ENCODE measurements at places on chromosomes 4 and X.

GRCh38 chr4:2995546-2996265 is 32.3 kb downstream of the GRK4 start:
- no peak for DNase-seq
- no peaks in the 10 kb centered on the region for H3K4me1 ChIP-seq
- H3K27ac ChIP-seq = no peak overlapping the region
- no peaks in the 10 kb centered on the region for H3K36me3 ChIP-seq

- no peaks in the 10 kb centered on the region for H3K36me3 ChIP-seq
- H3K27ac ChIP-seq = no peak overlapping the region
- H3K4me1 ChIP-seq = no peaks in the 10 kb centered on the region
These were observed 147.5 kb downstream of the STOX2 start for GRCh38 chr4:184052616-184053015.

DNA sequence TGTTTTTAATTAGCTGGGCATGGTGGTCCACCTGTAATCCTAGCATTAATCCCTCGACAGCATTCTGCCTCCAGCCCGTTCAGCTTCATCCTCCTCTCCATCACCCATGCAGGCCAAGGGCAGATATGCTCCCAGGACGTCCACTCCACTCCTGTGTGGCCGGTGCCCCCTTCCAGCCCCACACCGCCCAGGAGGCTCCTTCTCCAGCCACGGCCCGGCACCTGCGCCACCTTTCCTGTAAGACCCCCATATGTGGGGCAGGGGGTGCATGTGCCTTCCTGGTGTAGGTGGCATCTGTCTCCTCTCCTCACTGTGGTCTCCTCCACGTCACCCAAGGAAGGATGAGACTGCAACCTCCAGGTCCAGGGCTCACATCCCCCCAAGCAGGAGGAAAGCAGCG is 57.0 kb upstream of the MXD4 start:
- no peaks in the 10 kb centered on the region for H3K36me3 ChIP-seq
- H3K27me3 ChIP-seq = peaks cover 4% of the 10 kb centered on the region
- no peak overlapping the region for H3K27ac ChIP-seq
- no peaks in the 10 kb centered on the region for H3K4me1 ChIP-seq

DNA sequence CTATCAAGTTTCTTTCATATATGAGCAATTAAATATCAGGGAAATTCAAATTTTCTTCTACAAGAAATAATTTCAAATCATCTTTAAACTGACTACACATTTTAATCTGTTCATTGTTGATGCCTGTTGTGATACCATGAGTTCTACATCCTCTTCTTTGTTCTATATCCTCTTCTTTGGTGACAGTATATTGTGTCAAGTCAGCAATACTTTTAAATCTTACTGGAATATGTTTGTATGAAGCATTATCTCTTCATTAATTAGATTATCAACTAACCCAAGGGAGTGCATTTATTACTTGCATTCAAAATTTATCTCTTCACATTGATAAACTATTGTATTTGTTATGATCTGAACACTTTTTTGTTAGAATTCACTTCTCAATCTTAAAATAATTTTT is 275.0 kb upstream of the INTU start:
- no peak overlapping the region for H3K4me3 ChIP-seq
- no peaks in the 10 kb centered on the region for H3K27me3 ChIP-seq
- H3K4me1 ChIP-seq = no peaks in the 10 kb centered on the region
- H3K27ac ChIP-seq = no peak overlapping the region
- no peak for DNase-seq

GRCh38 chr4:81509191-81509590 is 37.5 kb upstream of the RASGEF1B start:
- no peaks in the 10 kb centered on the region for H3K36me3 ChIP-seq
- H3K27me3 ChIP-seq = no peaks in the 10 kb centered on the region
- H3K27ac ChIP-seq = no peak overlapping the region
- no peak for DNase-seq
- H3K4me3 ChIP-seq = no peak overlapping the region

DNA sequence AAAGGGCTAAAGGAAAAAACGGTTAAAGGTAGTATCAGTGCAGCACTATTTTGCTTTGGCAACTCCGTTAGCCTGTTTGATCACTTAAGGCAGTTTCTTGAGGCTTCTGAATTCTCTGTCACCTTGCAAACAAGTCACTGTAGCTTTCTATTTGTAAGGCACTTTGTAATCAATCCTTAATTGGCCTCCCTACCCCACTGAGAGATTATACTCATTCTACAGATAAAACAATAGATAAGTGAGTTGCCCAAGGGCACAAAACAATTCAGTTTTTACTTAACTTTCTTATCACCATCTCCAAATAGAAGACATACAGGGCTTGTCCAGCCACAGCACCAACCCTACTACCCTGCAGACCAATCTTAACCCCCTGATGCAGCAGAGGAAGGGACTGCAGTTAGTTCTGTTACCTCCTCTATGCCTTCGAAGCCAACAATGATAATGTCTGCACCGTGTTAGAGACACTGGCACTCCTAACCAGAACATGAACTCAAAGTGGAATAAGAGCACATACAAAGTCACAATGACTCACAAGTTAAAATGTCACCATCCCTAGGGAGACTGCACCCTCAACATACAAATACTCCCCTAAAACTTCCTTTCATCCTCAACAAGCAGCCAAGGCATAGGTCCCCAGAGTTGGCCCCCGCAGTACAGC is 1.7 kb downstream of the TMEM185A start:
- no peaks in the 10 kb centered on the region for H3K36me3 ChIP-seq
- H3K4me3 ChIP-seq = peak overlapping the region; percentile 68
- no peak for DNase-seq
- no peaks in the 10 kb centered on the region for H3K27me3 ChIP-seq

GRCh38 chr4:173448103-173448502 is 49.2 kb upstream of the SCRG1 start:
- no peaks in the 10 kb centered on the region for H3K27me3 ChIP-seq
- DNase-seq = no peak
- H3K27ac ChIP-seq = no peak overlapping the region
- H3K4me1 ChIP-seq = no peaks in the 10 kb centered on the region

DNA sequence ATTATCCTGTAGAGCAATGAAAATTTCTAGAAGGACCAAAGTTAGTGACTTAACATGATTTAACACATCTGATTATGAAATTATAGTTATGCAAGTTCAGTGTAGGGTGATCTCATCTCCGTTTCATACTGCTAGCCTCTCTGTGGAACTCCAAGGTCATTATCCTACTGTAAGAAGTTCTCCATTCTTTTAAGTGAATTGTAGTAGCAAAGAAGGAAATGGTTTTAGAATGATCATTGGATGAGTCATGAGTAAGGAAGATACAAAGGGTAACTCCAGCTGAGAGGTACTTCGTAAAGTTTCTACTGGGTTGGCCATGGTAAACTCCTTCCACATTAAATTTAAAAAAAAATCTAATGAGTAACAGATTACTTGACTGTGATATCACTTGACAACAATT is 215.0 kb upstream of the GIMD1 start:
- no peak overlapping the region for H3K27ac ChIP-seq
- no peak for DNase-seq
- no peak overlapping the region for H3K4me3 ChIP-seq

DNA sequence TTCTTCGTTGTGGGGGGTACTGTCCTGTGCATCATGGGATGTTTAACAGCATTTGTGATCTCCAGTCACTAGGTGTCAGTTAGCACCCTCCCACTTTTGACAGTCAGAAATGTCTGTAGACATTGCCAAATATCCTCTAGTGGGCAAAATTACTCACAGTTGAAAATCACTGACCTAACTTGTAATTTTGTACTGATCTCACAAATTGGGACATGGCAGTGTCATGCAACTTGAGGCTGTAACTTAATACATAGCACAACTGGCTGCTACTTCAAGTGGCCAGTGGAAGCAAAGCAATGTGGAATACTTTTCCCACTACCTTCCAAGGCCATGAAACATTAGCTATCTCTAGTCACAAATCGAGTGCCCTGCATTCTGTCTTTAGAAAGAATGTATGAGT is 23.2 kb upstream of the TSPAN7 start:
- no peaks in the 10 kb centered on the region for H3K36me3 ChIP-seq
- H3K27ac ChIP-seq = no peak overlapping the region
- no peak for DNase-seq
- no peaks in the 10 kb centered on the region for H3K4me1 ChIP-seq
- H3K27me3 ChIP-seq = no peaks in the 10 kb centered on the region

- H3K4me1 ChIP-seq = no peaks in the 10 kb centered on the region
- H3K36me3 ChIP-seq = no peaks in the 10 kb centered on the region
- H3K4me3 ChIP-seq = no peak overlapping the region
- no peaks in the 10 kb centered on the region for H3K27me3 ChIP-seq
- no peak overlapping the region for H3K27ac ChIP-seq
These were observed 1565.5 kb upstream of the AGA start for GRCh38 chr4:179007755-179008154.

GRCh38 chr4:104494822-104495559 is at the start of gene CXXC4:
Gene CXXC4 (minus strand): TSS chr4:104494894. CDS start chr4:104491802, 3,092 bp downstream.
- H3K27ac ChIP-seq = peak within 1 kb of the TSS; percentile 98
- H3K4me1 ChIP-seq = peaks cover 2% of the 10 kb centered on the region
- H3K4me3 ChIP-seq = peak within 1 kb of the TSS; percentile 86
- DNase-seq = peak; percentile 96
- no peaks in the 10 kb centered on the region for H3K27me3 ChIP-seq
- no peaks in the 10 kb centered on the region for H3K36me3 ChIP-seq

DNA sequence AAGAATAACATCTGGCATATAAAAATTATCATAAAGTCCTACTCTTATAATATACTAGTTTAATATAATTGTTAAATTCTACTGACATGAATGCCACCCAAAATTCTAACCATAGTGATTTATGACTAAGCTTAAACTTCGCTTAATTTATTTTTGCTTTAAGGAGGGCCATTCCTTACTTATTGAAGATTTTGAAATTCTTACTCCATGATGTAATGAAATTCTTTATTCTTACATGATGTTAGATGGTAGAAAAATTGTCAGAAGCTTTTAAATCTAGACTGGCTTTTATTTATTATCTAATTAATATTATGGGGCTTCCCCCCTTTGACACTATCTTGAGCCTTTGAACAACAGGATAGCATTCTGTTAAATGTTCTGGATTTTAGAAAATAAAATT is 19.5 kb upstream of the SUPT20HL2 start:
- H3K4me1 ChIP-seq = no peaks in the 10 kb centered on the region
- no peaks in the 10 kb centered on the region for H3K27me3 ChIP-seq
- no peaks in the 10 kb centered on the region for H3K36me3 ChIP-seq
- no peak for DNase-seq
- H3K27ac ChIP-seq = no peak overlapping the region
- H3K4me3 ChIP-seq = no peak overlapping the region

DNA sequence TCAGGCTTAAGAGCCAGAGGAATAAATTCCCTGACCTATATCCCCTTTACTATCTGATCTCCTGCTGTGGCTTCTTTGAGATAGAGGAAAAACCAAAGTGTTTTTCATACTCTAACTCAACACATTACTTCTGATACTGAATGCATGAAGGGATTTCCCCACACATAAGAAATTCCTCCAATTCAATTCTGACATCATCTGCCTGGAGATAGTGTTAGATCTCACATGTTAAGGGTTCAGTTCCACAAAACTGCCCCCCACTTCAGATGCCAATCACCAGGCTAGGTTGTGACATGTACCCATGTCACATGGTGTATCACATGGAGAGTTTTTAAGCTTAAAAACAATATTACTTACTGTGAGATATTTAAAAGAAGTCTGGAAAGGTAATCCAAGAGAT is 46.8 kb downstream of the GSTCD start:
- H3K36me3 ChIP-seq = no peaks in the 10 kb centered on the region
- H3K4me1 ChIP-seq = no peaks in the 10 kb centered on the region
- H3K27ac ChIP-seq = no peak overlapping the region
- DNase-seq = no peak
- no peak overlapping the region for H3K4me3 ChIP-seq

GRCh38 chr4:19241895-19242294 is 1009.8 kb upstream of the SLIT2 start:
- H3K27me3 ChIP-seq = no peaks in the 10 kb centered on the region
- DNase-seq = no peak
- H3K4me1 ChIP-seq = no peaks in the 10 kb centered on the region
- H3K36me3 ChIP-seq = no peaks in the 10 kb centered on the region
- H3K27ac ChIP-seq = no peak overlapping the region

DNA sequence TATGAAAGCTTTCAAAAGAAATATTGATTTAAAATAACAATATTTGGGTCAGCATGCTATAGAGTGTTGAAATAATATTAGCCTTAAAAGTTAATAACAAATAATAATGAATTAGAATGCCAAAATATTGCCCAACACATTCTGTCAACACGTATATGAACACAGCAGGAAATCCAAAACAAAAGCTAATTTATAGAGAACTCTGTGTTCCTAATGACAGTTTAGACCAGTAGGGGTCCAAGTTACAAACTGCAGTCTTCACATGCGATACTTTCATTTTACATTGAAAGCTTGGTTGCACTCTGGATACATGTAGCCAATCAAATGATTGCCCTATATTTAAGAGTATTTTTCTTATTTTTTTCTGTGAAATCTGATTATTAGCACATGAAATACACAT is 274.4 kb downstream of the DCTD start:
- H3K4me1 ChIP-seq = no peaks in the 10 kb centered on the region
- H3K4me3 ChIP-seq = no peak overlapping the region
- H3K36me3 ChIP-seq = peaks cover 28% of the 10 kb centered on the region
- DNase-seq = no peak
- no peaks in the 10 kb centered on the region for H3K27me3 ChIP-seq

DNA sequence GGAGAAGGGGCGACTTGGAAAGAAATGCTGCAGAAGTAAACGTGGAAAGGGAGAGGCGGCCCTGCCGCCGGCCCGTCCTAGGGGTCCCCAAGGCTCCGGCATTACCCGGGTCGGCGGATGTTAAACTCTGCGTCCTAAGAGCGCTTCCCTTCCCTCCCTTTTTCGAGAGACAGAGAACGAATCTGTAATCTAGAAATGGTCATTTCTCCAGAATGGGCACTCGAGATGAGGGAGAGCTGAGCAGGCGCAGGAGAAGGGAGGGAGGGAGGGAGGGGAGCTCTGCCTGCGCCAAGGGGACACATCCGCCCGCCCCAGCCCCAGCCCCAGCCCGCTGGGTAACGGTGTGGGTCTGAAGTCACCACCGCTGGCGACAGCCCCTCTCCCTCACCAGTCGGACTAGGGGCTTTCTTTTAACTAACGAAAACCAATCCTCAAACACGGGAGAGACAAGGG is 1.7 kb downstream of the HCFC1 start:
- peaks cover 32% of the 10 kb centered on the region for H3K4me1 ChIP-seq
- H3K4me3 ChIP-seq = peak overlapping the region; percentile 80
- no peak for DNase-seq
- peaks cover 15% of the 10 kb centered on the region for H3K27me3 ChIP-seq

GRCh38 chr4:121278811-121279368 is 101.9 kb downstream of the QRFPR start:
- H3K36me3 ChIP-seq = no peaks in the 10 kb centered on the region
- H3K27ac ChIP-seq = no peak overlapping the region
- no peaks in the 10 kb centered on the region for H3K4me1 ChIP-seq
- DNase-seq = no peak
- no peaks in the 10 kb centered on the region for H3K27me3 ChIP-seq

Data from neuronal stem cell (in vitro differentiated cells).